ENCODE measurements at places on chromosomes 5 and 9.

DNA sequence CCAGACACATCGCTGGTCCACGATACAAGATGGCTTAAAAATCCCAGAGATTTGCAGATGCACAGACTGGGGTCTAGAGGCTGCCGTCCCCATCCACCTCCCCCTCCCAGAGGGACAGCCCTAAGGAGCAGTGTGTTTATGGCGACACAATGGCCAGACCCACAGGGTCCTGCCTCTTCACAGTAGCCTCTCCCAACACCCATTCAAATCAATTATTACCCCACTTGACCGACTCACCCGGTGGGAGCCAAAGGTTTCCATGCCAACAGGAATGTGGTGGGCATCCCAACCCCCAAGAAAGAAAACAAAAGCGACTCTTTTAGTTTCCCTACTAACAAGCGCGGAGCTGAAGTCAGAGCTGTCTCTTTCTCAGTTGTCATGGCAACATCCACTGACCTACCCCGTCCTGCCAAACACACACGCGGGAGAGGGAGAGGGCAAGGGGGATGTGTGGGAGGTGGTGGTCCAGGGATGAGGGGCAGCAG, 209.0 kb downstream of the TTLL11 start:
- DNase-seq, result peak; percentile 68

DNA sequence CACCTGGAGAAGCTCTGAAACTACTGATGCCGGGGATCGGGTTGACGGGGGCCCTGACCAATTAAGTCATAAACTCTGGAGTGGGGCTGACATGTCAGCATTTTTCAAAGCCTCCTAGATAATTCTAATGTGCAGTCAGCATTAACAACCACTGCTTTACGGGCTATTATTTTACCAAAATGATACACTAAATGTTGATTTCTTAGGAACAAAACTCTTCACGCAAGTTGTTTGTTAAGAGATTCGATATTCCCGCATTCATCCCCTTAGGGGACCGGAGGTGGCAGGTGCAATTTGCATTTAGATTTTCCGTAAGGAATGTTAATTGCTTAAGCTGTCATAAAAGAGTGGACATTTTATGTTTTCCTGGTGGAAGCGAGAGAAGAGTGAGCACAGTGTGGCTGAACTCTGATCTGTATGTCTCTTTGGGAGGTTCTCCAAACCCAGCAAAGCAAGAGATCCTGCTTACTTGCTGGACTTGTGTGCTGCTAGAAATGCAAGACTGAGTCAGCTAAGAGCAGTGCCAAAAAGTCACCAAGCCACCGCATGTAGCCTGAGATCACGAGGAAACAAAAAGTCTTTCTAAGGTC, 77.6 kb downstream of the UGCG start:
- DNase-seq, result no peak

DNA sequence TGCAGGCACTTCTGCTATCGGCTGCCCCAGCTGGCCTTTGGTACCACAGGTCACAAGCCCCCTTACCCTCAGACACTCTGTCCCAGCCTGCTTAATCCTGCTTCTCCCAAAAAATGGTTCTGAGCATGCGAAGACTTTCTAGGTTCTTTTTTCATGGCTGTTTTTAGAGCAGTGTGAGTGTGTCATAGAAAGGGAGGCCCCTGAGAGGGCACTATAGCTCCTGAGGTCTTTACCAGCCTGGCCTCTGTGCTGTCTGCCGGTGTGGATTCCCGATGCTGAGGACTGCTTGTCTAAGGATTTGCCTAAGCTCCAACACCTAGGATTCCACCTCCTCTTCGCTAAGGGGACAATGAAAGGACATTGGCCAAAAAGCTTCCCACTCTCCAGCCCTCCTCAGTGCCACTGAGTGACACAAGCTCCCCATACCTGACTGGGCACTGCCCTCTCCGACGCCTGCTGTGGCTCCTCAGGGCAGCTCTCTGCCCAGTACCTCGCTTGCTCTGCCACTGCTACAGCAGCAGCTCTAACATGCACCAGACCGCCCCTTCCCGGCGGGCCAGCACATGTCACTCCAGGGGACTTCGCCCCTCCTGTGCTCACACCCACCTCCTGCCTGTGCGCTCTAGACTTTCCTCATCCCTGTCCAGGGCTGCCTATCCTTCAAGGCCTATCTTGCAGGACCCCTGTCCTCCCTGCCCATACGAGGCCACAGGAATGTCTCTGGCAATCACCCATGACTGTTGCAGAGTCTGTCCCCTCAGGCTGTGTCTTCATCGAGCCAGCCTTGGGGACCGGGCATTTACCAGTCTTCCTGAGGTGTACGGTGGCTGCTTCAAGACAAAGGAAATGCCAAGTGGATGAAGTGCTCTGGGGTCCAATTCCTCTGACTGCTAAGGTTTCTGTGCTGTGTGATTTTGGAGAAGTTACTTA, 21.0 kb downstream of the MACROH2A1 start:
- DNase-seq, result no peak

DNA sequence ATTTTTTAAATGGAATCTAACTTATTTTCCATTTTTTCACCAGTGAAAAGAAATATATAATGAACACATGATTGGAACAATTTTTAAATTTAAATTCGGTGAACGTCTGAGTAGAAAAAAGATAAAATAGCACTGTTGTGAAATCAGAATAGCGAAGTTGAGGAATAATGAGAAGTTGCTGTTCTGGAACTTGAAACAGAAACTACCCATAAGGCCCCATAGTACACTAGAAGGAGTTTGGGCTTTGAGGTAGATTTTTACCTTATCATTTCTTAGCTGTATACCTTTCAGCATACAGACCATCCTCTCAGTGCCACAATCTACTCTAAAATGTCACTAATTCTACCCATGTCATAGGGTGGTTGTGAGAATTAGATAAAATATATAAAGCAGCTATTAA, 35.1 kb downstream of the TDRD7 start:
- DNase-seq, result no peak

- no peak for DNase-seq
These were observed 725.3 kb upstream of the PTPRD start for GRCh38 chr9:11338130-11338529.

- DNase-seq, result no peak
These were observed 114.1 kb downstream of the PIK3R1 start for GRCh38 chr5:68329554-68330255.
